ENCODE measurements at places on chromosomes 12 and 14.

- peak; percentile 28 for DNase-seq
Observed at GRCh38 chr12:182381-182892, 31.5 kb downstream of the SLC6A12 start.

- no peak for DNase-seq
Observed at GRCh38 chr12:115412831-115413230, 728.9 kb upstream of the TBX3 start.

DNA sequence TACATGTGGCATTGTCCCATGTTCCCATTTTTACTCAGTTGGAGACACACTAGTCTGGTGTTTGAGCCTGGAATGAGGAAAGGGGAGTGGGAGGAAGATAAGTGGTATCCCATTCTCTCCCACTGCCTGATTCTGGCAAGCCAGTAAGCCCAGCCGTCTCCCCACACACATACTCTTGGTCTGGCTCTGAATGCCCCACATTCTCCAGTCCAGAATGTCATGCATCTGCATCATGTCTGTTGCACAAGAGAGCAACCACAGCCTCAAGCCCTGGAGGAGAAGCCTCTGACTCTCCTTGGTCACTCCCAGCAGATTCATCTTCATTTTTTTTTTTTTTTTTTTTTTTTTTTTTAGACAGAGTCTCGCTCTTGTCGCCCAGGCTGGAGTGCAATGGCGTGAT, 48.0 kb downstream of the DRAM1 start:
- no peak for DNase-seq

DNA sequence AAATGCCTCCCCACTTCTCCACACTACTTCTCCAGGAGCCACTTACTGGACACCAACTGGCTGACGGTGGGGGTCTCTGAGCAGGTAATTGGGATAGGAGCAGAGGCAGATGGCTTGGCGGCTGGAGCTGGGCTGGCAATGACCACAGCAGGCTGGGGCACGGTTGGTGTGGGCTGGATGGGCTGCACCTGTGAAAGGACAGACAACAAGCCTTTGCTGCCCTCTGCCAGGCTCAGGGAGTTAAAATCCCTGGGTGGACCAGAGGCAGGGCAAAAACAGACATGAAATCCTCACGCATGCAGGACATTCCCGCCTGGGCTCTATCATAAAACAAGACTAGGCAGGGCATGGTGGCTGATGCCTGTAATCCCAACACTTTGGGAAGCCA, 19.3 kb upstream of the TFCP2 start:
- no peak for DNase-seq

DNA sequence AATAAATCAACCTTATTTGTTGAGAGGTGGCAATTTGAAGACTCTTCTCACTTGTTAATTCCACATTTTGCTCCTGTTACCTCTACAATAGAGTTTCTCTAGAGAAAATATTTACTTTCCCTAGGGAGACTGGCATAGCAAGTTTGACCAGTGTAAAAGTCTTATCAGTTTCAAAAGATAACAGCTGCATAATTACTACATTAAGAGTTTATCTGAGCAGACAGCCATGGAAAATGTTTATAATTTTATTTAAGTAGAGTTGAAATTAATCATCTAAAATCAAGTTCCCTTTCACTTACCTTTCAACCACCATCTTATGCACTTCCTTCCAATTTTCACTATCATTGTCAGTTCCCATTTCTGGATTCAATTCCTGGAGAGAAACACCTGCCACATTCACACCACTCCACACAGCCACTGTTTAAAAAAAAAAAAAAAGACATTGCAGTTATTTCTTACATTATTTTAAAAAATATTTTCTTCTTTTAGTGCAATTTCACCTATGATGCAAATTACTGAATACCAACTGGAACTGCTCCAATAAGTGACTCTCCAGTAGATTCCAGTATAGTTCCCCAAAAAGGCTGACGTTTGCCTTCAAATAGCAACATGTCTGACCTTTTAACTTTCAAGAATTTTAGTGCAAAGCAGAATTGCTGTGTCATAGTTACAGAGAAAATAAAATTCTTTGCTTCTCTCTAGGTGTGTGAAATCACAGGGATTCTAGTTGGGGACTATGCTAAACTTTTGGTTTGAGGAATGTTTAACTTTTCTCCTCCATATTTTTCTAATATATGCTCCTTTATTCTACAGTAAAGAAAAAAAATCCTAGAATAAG, 19.4 kb downstream of the LDHB start:
- no peak for DNase-seq

DNA sequence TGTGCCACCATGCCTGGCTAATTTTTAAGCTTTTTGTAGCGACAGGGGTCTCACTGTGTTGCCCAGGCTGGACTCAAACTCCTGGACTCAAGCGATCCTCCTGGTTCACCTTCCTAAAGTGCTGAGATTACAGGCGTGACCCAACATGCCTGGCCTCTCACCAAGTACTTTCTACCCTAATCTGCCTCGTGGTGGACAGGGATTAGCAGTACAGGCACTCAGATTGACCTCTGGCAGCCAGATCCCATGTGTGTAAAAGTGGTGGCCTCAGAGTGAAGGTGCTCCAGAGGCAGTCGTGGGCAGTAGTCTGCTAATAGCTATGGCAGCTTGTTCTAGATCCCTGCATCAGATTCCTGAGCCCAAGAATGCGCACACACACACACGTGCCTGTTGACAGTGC, 30.9 kb downstream of the MTHFD1 start:
- DNase-seq, result no peak

GRCh38 chr14:68941820-68942219, 37.3 kb downstream of the ACTN1 start:
- no peak for DNase-seq

DNA sequence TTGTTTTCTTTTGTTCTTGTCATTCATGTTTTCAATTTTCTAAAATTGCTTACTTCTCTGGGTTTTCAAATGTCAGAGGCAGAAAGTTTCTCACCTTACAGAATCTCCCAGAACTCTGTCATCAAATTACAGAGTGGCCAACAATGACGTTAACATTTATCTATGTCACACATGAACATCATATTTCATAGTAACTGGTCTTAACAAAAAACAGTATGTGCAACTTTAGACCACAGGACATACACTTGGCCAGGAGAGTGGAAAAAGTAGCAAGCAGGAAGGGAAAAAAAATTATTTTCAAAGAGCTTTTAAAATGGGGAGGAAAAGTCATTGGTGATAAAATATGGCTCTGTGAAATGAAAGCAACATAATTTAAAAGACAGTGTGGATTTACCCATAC, 426.5 kb downstream of the MED13L start:
- DNase-seq, result no peak

DNA sequence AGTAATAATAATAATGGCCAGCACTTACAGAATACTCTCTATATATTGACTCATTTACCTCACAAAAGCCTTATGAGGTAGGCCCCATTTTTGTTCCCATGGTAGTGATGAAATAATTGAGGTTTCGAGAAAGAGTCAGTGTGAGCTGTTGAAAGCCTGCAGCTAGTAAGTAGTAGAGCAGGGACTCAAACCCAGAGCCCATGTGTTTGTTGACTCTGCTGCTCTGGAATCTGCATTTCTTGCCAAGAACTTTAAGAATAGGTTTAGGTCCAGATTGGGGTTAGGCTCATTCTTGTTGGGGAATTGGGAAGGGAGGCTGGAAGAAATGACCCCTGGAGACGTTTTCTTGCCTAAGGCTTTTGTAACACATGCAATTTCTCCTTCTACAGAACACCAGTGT, 27.9 kb downstream of the DYRK4 start:
- DNase-seq, result no peak

Data from LoVo (cell line).